NCI-H1436 (cell line): ENCODE measurements at places on chromosomes 2 and 18.

- no peak for DNase-seq
Measured at GRCh38 chr2:212294816-212295215, 243.8 kb downstream of the ERBB4 start.

- DNase-seq, result no peak
Measured at GRCh38 chr2:207771421-207771820, 1.7 kb upstream of the FZD5 start.

DNA sequence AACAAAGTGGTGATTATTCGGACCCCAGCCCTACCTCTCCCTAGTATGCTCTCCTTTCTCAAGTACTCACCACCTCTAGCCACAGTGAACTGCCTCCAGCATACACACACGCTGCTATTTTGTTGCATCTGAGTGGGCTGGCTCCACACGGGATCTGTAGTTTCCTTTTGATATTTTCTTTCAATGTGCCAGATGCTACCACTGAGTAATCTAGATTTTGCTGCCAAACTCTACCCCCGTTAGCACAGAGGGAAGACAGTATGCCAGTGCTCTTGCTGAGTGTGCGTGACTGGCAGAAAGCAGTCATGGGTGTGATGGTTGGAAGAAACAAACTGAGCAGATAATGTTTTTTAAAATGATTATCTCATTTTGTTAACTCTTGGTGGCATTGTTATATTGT is 11.6 kb downstream of the CFLAR start:
- DNase-seq, result no peak

DNA sequence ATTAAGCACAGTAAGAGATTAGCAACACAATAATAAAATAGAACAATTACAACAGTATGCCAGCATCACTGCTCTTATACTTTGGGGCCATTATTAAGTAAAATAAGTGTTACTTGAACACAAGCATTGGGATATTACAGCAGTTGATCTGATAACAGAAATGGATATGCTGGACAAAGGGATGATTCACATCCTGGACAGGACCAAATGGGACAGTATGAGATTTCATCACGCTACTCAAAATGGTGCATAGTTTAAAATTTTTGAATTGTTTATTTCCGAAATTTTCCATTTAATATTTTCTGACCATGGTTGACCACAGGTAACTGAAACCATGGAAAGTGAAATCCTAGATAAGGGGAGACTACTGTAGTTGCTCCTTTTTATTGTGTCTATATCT is 138.2 kb downstream of the UBR3 start:
- no peak for DNase-seq

DNA sequence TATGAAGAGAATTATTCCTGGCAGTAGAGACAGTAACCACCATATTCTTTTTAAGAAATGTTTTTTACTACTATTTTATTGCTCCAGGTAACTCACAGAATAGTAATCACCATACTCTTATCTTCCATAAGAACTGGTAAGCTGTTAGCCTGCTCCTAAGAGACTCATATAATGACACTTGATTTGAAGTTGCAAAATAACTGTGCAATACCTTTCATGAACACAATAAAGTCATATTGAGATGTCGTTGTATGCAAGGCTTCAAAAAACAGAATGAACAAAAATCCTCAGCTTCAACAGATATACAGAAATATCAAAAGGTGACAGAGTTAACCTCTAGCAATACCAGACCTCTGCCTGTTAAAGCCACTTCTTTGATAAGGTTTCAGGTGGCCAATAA is 360.1 kb downstream of the NBAS start:
- DNase-seq, result no peak

DNA sequence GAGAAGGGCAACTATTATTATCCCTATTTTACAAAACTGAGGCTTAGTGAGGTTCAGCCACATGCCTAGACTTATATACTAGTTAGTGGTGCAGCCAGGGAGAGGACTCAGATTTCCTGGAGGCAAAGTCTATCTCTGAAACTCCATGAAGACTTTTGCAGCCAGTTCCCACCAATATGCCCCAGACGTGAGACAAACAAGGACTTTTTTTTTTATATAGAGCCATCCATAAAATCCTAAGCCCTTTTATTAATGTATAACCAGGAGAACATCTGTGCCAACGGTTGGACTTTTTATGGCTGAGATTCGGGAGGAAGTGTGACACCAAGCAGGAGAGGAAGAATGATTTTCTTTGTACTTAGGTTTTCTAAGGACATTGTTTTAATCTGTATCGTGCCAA is 29.9 kb downstream of the LIPG start:
- DNase-seq, result no peak

- no peak for DNase-seq
Measured at GRCh38 chr2:189179570-189179950, at the start of gene COL5A2. COL5A2 (minus strand) TSS chr2:189179761; CDS start chr2:189179604, 157 bp downstream.

GRCh38 chr2:159882130-159882745 is 84.2 kb upstream of the CD302 start:
- no peak for DNase-seq

- no peak for DNase-seq
Measured at GRCh38 chr2:23445450-23445868, 60.5 kb downstream of the KLHL29 start.

GRCh38 chr2:180728928-180729559 is 251.4 kb upstream of the UBE2E3 start:
- no peak for DNase-seq

GRCh38 chr2:102801098-102801718 is 39.4 kb downstream of the TMEM182 start:
- DNase-seq, result no peak

DNA sequence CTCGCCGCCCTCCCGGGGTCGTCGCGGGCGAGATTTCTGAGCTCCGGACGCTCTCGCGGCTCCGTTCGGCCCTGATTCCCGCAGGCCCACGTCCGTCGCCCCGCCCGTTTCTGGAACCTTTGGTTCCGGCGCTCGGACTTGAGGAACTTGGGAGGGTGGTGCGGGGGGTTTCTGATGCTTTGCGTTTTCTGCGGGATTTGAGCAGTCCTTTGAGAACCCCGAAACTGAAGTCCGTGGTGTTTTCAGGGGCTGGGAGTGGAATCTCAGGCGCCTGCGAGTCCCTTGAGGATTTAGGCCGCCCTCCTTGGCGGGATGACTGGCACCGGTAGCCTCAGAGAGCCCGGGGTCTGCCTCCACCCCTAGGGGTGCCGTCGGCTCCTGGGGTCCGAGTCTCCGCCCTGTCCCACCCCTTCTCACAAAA is 336 bp downstream of the THNSL2 start:
- DNase-seq, result peak; percentile 27

GRCh38 chr2:15561574-15562344 is 625 bp upstream of the NBAS start:
- DNase-seq, result no peak

DNA sequence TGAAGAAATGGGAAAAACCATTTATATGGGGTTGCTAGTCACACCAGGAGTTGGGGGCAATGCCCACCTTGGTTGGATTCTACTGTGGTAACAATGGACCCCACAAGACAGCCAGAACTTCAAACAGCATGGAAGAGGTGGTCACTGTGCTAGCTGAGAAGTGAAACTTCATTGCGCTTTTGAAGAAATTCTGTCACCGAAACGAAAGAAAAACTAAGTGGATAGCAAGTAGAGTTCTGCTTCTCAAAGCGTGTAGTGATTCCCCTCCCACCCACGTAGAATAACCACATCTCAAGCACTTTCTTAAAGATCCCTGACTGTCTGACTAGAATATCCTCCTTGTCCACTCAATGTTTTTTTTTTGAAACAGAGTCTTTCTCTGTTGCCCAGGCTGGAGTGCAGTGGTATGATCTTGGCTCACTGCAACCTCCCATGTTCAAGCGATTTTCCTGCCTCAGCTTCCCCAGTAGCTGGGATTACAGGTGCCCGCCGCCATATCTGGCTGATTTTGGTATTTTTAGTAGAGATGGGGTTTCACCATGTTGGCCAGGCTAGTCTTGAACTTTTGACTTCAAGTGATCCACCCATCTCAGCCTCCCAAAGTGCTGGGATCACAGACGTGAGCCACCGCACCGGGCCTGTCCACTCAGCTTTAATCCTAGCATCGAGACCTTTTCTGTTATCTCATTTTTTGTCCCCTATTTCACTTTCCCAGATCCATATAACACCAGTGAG is 30.1 kb upstream of the CCL20 start:
- no peak for DNase-seq

DNA sequence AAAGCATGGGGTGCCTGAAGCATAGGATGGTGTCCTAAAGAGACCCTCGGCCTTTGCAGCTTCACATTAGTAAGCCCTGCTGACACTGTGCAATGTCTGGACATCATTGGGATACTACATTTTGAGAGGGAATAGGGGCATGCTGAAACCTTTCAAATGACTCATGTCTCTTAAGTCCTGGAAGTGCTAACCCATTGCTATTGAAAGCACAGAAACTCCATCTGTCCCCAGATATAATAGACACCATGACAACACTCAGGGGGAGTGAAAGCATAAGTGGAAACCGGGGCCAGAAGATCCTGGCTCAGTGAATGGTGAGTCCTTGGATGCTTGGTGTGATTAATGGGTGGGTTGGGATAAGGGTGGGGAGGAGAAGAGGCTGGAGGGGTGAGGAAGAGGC is 595.5 kb upstream of the ID2 start:
- DNase-seq, result no peak

DNA sequence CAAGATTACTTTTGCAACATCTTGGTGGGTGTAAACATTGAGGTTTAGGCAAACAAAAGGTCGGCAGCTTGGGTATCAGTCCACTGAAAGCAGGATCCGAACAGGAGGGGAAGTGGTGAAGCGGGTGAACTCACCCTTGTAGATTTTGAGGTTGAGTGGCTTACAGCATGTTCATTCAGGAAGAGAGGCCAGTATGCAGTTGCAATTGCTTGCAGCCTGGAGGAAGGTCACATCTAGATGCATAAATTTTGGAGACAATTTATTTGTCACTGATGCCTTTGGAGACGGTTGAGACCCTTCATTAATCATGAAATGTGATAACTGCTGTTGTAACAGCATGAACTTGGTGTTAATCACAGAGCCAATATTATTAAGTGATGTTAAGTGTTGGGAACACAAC is 131.1 kb downstream of the LTBP1 start:
- DNase-seq, result no peak

DNA sequence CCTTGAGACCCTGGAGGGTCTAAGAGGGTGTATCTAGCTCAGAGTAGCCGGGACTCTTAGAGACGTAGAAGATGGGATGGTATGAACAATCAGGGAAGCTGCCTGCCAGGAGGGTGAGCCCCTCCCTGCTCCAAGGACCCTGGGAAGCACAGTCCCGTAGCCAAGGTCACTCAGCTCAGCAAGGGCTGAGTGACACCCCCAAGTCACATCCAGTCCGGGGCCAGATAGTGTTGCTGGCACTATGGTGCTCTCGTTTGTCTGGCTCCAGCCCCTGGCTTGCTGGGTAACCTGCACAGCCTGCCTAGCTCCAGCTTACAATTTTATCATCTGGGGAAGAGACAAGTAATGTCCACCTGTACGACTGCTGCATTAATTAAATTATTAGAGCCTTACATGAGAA is 22.3 kb downstream of the REEP1 start:
- DNase-seq, result no peak

- peak; percentile 12 for DNase-seq
Measured at GRCh38 chr18:52903857-52904256, 563.9 kb downstream of the DCC start.

DNA sequence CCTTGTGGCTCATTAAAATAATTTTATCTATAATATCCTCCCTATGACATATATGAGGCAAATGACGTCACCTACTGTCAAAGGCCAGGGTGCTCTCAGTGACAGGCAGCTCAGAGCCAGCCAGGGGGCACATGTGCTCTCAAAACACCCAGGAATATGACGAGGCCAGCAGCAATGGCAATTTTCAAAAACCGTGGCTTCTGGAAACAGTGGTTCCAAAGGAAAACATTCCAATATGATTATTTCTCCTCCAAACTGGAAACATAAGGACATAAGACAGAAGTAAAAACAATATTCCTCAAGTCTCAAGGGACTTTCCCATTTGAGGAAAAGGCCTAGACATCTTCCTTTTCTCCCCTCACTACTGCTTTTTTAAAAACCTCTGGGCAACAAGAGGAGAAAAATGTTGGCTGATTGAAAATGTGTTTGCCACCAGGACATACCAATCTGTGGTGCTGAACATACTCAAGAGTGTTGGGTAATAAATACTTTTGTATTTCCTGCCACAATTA is 40.8 kb downstream of the RNF152 start:
- DNase-seq, result no peak

GRCh38 chr2:54480025-54480424 is 23.9 kb downstream of the SPTBN1 start:
- no peak for DNase-seq

- no peak for DNase-seq
Measured at GRCh38 chr2:39476524-39476923, 39.4 kb upstream of the MAP4K3 start.

- DNase-seq, result peak; percentile 52
Measured at GRCh38 chr2:205994344-205994743, 91.6 kb downstream of the INO80D start.

- DNase-seq, result no peak
Measured at GRCh38 chr18:48948112-48949049, 2.4 kb downstream of the SMAD7 start.

- DNase-seq, result no peak
Measured at GRCh38 chr18:54257015-54257414, 12.3 kb upstream of the POLI start.

GRCh38 chr2:98483257-98483861 is 38.7 kb downstream of the INPP4A start:
- no peak for DNase-seq

DNA sequence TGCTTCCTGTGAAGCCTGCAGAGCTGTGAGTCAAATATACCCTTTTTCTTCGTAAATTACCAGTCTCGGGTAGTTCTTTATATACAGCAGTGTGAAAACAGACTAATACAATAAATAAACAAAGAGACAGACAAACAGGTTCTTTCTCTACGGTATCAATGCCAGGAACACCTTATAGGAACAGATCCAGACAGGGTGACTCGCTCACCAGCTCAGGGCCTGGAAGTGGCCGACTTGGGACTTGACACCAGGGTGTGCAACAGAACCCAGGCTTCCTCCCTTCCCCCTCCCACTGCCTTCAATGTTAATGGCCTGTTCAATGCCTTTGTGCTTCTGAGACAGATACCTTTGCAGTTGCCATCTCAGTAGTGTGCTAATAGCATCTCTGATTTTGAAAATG is 309.5 kb downstream of the ALK start:
- no peak for DNase-seq

DNA sequence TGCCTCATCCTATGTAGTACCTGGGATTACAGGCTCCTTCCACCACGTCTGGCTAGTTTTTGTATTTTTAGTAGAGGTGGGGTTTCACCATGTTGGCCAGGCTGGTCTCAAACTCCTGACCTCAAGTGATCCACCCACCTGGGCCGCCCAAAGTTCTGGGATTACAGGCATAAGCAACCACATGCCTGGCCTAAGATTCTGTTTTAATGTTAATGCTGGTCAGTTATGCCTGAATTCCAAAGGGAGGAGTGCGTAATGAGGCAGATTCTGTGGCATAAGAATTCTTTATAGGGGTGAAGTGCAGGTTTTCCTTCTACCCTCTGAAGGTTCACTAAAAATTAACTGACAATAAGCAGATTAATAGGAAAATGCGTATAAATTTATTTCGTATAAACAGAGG is 1343.8 kb upstream of the LRRTM1 start:
- DNase-seq, result no peak

- DNase-seq, result peak; percentile 80
Measured at GRCh38 chr18:60549338-60549960, 176.9 kb upstream of the MC4R start.

GRCh38 chr2:97758131-97758705 is 44.8 kb downstream of the ZAP70 start:
- no peak for DNase-seq

GRCh38 chr18:57802213-57803102 is 657 bp downstream of the ATP8B1 start:
- no peak for DNase-seq
